ENCODE measurements at places on chromosomes 5 and 9.

DNA sequence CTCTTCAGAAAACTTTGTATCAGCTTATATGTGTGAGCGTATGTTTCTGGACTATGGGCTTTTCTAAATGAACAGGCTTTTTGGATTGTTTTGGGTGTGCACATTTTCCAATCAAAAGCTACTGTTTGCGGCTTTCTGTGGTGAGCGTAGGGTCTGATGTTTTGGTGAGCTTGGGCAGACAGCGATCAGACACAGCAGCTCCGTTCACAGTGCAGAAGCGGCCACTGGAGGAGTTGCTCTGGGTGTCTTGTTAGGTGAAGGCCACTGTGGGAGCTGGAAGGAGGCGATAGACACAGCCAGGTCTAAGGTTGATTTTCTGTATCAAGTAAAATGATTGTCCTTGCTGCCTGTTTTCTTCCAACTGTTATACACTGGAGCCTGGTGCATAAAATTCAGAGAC is 11.1 kb downstream of the PRRC2B start:
- DNase-seq: no peak

DNA sequence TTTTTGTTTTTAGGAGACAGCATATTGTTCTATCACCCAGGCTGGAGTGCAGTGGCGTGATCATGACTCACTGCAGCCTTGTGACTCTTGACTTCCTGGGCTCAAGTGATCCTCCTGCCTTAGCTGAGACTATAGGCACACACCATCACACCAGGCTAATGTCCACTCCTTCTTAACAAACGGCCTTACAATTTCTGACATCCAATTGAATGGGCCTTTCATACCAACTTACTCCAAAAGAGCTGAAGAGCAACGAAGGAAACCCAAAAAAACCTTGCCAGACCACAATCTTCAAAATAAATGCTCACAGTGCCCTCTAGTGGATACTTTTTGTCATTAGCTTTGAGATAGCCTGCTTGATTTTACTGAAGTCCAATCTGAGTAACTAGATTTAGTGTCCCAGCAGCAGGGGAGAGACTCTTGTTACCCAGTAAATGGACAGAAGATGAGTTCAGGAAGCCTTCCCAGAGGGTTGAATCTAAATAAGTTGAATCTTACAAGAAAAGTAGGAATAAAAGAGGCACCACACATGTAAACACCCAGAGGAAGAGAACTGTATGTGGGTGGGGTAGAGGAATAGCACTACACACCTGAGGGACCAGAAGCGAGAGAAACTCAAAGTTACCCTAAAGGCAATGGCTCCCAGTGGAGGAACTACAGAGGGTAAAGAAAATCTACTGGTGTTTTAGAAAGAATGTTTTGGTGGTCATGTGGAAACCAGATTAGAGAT is 9.3 kb downstream of the ZNF622 start:
- peak; percentile 66 for DNase-seq

GRCh38 chr5:178407646-178408045 is 175.0 kb upstream of the PHYKPL start:
- DNase-seq: no peak

DNA sequence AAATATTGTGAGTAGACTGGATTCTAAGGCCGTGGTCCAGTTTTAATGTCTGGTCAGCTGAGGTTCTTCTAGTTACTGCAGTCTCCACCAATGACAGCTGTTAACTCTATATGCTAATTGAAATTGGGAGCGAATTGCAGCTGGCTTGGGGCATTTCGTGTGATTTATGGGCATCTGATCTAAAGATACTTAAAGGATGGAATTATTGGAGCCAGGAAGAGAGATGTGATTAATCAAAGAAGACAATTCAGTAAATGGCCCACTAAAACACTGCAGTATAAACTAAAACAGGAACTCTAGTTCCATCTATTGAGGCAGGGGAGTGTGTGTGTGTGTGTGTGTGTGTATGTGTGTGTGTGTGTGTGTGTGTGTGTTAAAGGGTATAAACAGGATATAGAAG is 157.5 kb upstream of the IQGAP2 start:
- no peak for DNase-seq

- peak; percentile 3 for DNase-seq
These were observed 533 bp downstream of the SREK1IP1 start for GRCh38 chr5:64767959-64768357.

DNA sequence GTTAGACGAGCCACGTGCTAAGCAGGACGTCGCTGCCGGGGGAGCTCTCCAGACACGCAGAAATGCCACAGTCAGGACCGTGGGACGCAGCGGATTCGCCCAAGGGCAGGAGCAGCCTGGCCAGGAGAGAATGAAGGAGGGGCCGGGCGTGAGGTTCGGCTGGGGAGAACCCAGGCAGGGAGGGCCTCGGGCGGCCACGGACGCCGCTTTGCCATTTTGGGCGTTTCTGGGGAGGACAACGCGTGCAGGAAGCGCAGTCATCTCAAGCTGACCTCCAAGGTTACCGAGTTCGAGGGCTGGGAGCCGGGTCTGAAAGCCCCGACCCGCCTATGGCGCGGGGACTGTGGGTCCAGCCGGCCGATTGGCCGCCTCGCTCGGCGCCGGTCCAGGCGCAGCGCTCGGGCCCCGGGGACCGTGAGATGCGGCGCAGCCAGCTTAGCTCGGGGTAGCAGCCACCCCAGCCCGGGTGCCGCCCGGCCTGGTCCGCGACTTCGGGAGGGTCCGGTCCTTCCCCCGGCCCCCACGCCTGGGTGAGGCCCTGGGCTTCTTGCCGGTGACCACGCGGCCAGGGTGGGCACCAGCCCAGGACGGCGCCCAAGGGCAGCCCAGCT is 760 bp upstream of the MAN1B1 start:
- no peak for DNase-seq

GRCh38 chr5:60686157-60686556 is 13.8 kb downstream of the DEPDC1B start:
- DNase-seq: no peak

- DNase-seq: no peak
These were observed 157.5 kb downstream of the NSG2 start for GRCh38 chr5:174202996-174203395.

- no peak for DNase-seq
These were observed 199.9 kb downstream of the PIK3R1 start for GRCh38 chr5:68415177-68416085.

DNA sequence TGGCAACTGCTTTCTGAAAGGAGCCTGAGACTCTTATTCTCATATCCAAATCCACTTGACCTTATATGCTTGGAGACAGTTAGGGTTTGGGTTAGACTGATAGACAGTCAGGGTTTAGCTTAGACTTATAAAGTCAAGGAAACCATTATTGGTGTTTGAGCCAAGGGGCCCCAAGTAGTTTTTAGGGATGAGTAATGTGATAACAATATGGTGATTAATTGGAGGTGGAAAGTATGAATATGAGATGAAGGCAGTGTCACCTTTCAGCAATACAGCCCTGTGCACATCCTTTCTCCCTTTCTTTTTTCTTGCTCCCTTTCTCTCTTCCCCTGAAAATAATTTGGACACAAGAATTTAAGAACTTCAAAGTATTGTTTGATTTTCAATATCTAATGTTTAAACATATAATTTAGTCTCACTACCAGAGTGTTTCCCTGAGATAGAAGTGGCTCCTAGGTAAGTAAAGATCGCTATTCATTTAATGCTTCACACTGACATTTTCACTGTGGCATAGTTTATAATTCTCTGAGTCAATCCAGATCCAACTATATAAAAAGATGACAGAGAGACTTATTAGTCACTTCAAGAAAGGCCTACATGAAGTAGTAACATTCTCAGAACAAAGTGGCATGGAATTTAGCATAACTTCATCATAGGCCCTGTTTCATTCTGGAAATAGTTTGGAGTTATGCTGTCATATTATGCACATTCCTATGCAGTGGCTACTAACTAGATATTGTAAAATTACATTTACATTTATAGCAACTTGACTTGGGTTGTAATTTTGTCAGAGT is 200.8 kb downstream of the CHSY3 start:
- DNase-seq: peak; percentile 73

GRCh38 chr9:111297066-111297824 is 32.8 kb downstream of the OR2K2 start:
- peak; percentile 71 for DNase-seq

GRCh38 chr5:142346706-142347105 is 21.9 kb upstream of the SPRY4 start:
- DNase-seq: no peak

DNA sequence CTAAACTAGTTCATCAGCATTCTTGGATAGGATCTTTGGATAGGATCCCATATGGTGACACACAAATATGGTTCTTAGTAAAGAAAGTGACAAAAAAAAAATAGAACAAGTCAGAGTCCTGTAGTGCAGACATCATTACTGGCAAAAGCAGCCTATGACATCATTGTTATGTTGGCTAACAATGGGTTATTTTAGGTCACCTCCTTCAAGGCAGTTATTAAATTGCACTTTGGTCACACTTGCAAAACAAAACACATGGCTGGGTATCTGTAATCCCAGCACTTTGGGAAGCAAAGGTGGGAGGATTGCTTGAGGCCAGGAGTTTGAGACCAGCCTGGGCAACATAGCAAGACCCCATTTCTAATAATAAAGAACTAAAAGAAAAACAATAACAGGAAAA is 185.9 kb downstream of the KIAA0825 start:
- peak; percentile 29 for DNase-seq

- peak; percentile 78 for DNase-seq
These were observed 40.0 kb upstream of the SMC5 start for GRCh38 chr9:70218767-70219166.

DNA sequence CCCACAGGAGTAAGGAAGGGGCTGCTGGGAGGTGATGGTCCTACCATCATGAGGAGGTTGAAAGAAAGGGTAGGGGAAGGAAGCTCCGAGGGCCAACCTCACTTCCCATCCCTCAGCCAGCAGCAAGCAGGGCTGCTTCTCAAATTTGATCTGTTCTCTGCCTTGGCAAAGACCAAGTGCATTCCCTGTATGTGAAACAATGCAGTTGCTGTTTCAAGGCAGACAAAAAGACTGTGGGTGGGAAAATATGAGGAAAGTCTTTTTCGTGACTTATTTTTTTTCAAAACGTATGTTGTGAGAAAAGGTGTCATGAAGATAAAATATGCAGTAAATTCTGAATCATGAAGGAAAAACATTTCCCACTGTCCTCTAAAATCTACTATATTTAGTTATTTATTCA is 165.9 kb downstream of the ARSB start:
- peak; percentile 38 for DNase-seq

DNA sequence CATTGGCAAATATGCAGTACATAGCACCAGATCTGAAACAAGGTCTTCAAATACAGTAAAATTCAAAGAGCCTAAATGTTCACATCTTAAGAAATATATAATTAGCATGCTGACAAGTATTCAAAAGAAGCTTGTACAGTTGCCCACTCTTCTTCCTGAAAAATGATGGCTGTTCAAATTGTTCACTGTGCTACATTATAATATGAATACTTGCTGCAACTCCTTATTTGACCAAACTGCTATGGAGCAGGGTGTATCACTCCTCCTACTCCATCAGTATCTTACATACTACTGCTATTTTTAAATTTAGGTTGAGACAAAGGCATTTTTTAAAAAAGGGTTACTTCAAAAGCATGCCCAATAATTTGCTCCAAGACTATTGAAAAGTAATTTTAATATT is 39.3 kb downstream of the RNF145 start:
- no peak for DNase-seq

GRCh38 chr9:81344366-81344765 is 345.0 kb downstream of the TLE1 start:
- no peak for DNase-seq

DNA sequence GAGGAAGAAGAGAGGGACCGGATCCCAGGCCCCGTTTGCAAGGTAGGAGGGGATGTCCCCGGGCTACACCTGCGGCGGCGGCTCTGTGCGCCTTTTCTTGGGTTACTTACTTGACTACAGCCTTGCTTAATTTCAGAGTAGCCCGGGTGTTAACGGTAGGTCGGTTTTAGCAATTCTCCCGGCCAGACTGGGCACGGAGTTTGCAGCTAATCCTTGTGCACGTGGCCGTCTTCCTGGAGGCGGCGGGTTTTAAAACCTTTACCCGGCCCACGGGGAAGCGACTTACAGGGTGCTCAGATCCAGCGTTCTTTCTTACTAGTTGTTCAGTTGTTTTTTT is 313 bp downstream of the BRIX1 start:
- no peak for DNase-seq

DNA sequence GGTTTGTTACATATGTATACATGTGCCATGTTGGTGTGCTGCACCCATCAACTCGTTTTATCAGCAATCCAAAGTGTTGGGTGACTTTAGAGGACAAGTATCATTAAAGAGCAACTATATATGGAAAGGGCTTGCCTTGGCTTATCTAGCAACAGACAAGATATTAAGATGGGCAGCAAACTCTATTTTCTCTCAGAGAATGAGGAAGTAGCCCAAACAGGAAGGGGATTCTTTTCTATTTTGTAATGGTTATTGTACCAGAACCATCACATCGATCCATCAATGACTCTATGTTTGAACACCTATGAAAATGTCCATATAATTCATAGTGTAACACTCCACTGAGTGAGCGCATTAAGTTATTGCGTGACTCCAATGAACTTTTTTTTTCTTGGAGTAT is 260.1 kb upstream of the SLC24A2 start:
- no peak for DNase-seq

DNA sequence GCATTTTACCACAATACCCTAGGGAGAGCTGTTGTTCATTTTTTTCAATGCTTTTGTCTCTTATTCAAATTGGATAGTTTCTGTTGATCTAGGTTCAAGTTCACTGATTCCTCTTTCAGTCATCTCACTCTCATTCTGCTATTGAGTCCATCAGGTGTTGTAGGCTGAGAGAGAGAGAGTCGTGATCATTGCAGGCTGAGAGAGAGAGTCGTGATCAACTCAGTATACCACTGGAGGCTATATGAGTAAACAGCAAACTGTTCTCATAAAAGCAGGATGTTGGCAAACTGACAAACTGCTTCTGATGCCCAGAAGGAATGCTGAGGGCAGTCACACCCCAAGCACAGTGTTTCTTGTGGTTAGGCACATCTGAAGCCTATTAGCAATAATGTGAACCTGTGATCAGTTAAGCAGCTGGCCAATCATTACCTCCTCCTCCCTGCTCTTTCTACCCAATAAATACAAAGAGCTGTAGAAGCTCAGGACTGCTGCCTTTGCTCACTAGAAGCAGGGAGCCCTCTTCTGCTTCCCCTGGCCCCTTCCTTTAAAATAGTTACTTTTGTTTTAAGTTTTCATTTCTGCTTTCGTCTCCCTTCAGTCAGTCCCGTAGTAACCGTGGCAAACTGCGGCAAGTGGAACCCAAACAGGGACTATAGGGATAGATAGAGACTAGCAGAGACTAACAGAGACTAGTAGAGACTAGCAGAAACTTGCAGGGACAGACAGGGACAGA is 476.1 kb upstream of the ACO1 start:
- no peak for DNase-seq

GRCh38 chr5:132465059-132465707 is 25.4 kb downstream of the IRF1 start:
- no peak for DNase-seq

- DNase-seq: peak; percentile 93
These were observed 32.8 kb downstream of the TMC1 start for GRCh38 chr9:72554221-72554641.

DNA sequence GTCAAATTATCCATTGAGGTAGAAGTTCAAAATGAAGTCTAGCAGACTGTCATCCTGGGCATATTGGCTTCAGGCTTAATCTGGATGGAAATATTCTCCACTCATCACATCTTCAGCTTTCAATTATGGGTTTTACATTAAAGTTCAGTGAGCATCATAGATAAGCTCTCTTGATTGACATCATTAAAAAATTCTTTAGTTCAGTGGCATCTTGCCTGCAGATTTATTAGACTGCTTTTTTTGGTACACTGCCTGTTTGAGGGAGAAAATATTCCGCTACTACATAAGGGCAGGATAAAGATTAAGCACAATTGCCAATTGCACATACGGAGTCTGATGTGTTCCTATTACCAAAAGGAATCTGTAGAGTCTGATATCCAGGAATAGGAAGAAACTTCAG is 2353.8 kb downstream of the MAT2B start:
- no peak for DNase-seq

GRCh38 chr5:58965677-58966414 is 383.0 kb downstream of the RAB3C start:
- no peak for DNase-seq
